ENCODE measurements at places on chromosomes 5 and 9.

DNA sequence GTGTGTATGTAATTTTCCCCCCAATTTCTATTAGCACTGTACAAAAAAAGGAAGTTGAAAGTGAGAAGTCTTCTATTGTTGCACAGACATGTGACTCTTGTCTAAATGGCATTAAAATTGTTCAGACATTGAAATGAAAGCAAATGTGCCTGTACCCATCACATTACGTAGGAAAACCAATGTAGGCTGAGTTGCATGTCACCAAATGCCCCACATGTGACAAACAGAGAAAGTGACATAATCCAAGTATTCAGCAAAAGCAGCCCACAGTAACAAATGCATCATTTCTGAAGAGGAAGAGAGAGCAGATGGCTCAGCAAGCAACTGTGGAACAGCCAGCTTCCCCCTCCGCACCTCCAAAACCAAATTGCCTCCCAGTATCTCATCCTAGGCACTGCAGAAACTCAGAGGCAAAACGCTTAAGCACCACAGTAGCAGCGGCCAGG is 161.5 kb upstream of the NR4A3 start:
- no peak for DNase-seq

DNA sequence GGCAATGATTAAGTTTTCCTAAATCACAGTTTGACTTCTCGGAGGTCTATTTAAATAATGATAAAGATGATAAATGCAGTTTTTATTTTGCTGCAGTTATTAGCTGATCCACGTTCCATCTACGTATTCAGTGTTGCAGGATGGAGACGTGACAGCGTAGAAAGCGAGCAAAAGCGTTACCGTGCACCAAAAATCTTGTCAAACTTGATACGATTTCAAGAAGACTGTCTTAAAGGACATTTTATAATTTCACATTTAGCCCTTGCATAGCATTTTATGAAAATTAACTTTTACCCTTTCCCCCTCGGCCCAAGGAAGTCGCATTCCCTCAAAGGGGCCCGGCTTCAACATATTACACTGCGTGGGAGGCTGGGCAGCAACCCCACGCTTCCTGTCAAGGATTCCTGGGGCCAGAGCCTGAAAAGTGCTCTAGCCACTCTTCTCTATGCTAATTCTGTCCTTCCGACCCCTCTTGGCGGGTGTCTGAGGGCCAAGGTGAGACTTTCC is 7.1 kb upstream of the PURA start:
- DNase-seq: no peak

GRCh38 chr9:30511666-30512065 is 1872.8 kb upstream of the ACO1 start:
- no peak for DNase-seq

DNA sequence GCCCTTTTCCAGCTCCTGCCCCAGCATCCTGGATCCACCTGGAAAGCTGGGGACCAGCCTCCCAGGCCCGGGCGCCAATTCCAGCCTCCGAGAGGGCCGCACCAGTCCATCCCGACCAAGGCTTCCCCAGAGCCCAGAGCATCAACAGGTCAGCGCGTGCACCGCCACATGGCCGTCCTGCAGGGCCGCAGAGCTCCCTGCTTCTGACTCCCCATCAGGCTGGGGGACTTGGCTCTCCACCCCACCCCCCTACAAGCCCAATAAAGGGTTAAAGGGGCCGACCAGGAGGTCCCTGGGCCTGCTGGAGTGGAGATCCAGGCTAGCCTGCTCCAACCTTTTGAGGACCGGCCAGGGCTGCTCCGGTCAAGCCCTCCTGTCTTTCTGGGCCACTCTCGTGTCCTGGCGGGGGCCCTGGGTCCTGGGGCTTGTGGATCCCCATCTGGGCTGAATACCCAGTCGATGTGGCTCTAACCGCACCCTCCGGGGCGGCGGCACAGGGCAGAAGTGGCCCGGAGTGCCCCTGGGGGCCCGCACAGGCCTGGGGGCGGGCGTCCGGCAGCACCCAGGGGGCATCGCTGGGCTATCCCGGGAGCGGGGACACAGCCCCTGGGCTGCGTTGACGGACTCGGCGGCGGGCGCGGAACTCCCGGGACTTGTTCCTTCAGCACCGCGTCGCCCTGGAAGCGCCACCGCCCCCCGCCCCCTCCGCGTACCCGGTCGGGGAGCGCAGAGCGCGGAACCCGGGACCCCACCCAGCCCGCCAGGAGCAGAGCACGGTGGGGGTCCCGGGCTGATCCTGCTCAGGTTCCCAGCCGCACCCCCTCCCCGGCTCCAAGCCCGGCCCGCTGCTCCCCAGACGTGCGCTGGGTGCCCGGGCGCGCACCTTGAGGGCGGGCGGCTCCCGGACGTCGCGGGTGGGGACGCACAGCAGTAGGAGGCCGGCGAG is 590 bp downstream of the ENTPD2 start:
- DNase-seq: no peak
